ENCODE measurements at places on chromosomes 5 and 9. TPM values are rescaled to one million over a fixed set of nuclear protein-coding genes. Genes with fewer than 3 reads are reported as not detected.

Gene OGN
- 0.35 TPM for total RNA-seq

DNA sequence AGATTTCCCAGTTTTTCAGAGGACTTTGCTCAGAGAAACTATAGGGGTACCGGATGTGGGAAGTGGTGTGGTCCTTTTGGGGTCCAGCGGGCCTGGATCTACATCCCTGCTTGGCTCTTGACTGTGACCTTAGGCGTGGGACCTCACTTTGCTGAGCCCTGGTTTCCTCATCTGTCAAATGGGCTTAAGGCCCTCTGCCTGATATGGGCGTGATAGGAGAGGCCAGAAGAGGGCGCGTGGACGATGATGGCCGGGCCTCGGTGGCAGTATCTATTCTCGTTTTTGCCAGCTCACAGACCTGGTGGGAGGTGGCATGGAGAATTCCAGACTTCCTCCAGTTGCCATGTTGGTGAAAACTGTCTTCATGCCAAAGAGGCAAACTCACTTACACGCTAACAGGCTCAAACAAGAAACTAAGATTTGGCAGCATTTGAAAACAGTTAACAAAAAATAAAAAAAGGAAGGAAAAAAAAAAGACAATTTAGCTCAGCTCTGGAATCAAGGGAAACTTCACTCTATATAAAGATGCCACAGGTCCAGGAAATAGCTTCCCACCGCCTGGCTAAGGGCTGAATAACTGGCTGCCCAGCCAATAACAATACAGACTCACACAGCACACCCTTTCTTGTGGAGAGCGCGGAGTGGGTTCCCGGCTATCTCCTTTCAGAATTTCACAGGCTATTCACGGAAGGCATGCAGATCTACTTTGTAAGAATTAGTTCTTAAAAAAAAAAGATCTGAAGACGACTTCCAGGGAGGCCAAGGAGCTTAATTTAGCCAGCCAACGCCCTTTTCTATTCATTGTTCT is 1.7 kb downstream of the SH3PXD2B start:
- no peaks in the 10 kb centered on the region for H3K4me1 ChIP-seq
- no peak for DNase-seq
- H3K4me3 ChIP-seq, result peak overlapping the region; percentile 81
- no peaks in the 10 kb centered on the region for H3K36me3 ChIP-seq
- no peak overlapping the region for H3K27ac ChIP-seq

Gene MARVELD2
- total RNA-seq, result 25.2 TPM

GRCh38 chr5:56840597-56840996 is 25.2 kb downstream of the MAP3K1 start:
- DNase-seq, result no peak
- H3K4me1 ChIP-seq, result no peaks in the 10 kb centered on the region
- H3K36me3 ChIP-seq, result no peaks in the 10 kb centered on the region
- no peaks in the 10 kb centered on the region for H3K27me3 ChIP-seq

GRCh38 chr9:114031948-114032840 is 45.9 kb downstream of the AMBP start:
- no peak for DNase-seq
- no peak overlapping the region for H3K4me3 ChIP-seq
- no peaks in the 10 kb centered on the region for H3K4me1 ChIP-seq
- no peak overlapping the region for H3K27ac ChIP-seq
- H3K36me3 ChIP-seq, result no peaks in the 10 kb centered on the region

DNA sequence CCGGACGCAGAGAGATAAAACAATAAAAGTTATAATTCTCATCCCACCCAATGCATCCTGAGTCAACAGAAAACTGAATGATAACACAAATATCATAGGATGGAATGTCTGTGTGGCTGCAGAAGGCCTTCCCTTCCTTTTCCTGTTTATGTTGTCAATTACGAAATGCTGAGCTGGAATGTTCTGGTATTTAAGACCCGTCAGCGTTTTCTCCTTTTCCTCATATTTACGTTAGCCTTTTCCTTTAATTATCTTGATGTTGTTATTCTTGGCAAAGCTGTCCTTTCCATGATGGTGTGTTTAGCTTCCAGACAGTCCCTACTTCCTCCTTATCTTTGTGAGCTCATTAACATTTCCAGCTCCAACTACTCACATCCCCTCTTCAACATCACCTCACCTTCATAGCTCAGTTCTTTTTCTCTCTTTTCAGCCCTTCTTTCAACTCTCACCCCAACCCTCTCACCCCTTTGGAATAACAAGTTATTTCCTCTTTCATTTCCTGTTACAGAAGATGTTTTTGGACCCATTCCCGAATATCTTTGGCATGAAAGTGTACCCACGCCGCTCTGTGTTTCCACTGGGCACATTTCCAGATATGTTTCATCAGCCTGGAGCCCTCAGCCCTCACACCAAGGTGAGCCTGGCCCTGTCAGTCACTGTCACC is 221.6 kb downstream of the NR2F1-AS1 start:
- peak overlapping the region; percentile 32 for H3K27ac ChIP-seq
- no peaks in the 10 kb centered on the region for H3K4me1 ChIP-seq
- no peak for DNase-seq
- no peaks in the 10 kb centered on the region for H3K36me3 ChIP-seq
- no peaks in the 10 kb centered on the region for H3K27me3 ChIP-seq

Gene PCDHAC1
- 0.86 TPM for total RNA-seq

Gene PLPP7
- 0.37 TPM for total RNA-seq

Gene JAKMIP2
- 0.56 TPM for total RNA-seq

DNA sequence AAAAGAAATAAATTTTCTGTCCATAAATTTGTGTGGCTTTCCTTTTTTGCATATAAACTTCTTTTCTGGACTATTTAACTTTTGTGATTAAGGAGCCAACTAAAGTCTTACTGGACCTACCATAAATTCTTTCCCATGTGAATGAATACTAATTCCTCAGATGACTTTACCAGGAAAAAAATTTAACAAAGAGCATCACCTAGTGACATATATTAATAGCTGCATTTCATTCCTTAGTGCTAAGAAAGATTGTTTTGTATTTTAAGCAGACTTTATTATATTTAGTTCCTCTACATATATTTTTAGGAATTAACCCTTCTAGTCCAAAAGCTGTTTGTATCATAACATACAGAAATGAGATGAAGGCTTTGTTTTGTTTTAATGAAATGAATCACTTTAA is 64.4 kb downstream of the C9orf85 start:
- no peak overlapping the region for H3K27ac ChIP-seq
- no peak overlapping the region for H3K4me3 ChIP-seq
- no peaks in the 10 kb centered on the region for H3K27me3 ChIP-seq
- no peak for DNase-seq

DNA sequence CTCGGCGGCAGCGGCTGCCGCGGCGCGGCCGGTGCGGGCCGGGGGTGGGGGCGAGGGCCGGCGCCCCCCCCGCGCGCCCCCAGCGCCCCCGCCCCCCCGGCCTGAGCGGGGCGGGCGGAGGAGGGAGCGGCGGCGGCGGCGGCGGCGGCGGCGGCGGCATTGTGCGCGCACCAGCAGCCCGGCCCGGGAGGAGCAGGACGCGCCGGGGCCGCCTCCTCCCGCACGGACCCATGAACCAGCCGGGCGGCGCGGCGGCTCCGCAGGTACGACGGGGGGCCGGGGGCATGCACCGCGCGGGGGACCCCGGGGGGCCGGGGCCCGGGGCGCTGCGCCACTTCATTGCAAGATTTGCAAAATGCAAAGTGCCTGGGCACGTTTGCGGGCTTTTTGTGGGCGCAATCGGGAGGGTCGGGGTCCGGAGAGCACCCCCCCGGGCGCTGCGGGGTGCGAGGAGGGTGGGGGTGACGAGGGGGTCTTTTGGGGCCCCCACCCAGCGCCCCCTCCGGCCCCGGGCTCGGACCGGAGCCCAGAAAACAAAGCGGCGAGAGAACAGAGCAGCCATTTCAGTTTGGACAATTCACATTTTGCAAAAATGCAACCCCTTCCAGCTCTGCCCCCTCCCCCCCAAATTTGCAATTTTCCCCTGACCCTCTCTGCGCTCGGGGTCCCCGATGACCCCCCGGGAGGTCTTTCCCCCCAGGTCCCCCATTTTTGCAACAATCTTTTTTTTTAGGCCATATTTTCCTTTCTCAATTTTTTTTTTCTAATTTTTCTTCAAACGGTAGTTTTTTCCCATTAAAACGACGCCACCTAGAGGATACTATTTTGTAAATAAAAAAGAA is at the start of gene ZNF618:
Gene ZNF618, plus strand, starts transcription at position 159 of the 842 bp plus-strand sequence. Its CDS starts 72 bp downstream, at position 231.
- no peaks in the 10 kb centered on the region for H3K36me3 ChIP-seq
- no peaks in the 10 kb centered on the region for H3K4me1 ChIP-seq
- H3K27ac ChIP-seq, result peak within 1 kb of the TSS; percentile 78
- H3K4me3 ChIP-seq, result peak within 1 kb of the TSS; percentile 90

- no peak overlapping the region for H3K27ac ChIP-seq
- H3K36me3 ChIP-seq, result no peaks in the 10 kb centered on the region
- H3K4me3 ChIP-seq, result no peak overlapping the region
- DNase-seq, result no peak
- H3K4me1 ChIP-seq, result no peaks in the 10 kb centered on the region
These were observed 66.5 kb upstream of the TLX3 start for GRCh38 chr5:171242521-171242920.

- H3K4me3 ChIP-seq, result no peak overlapping the region
- no peak for DNase-seq
- no peaks in the 10 kb centered on the region for H3K27me3 ChIP-seq
- no peaks in the 10 kb centered on the region for H3K36me3 ChIP-seq
These were observed 64.5 kb downstream of the RCL1 start for GRCh38 chr9:4857163-4857810.

GRCh38 chr5:75681125-75681830 is 36.0 kb downstream of the POC5 start:
- peaks cover 2% of the 10 kb centered on the region for H3K36me3 ChIP-seq
- H3K27me3 ChIP-seq, result no peaks in the 10 kb centered on the region
- no peaks in the 10 kb centered on the region for H3K4me1 ChIP-seq
- no peak overlapping the region for H3K27ac ChIP-seq
- H3K4me3 ChIP-seq, result no peak overlapping the region
- no peak for DNase-seq

Gene APBA1
- 6.6 TPM for total RNA-seq

GRCh38 chr9:127652733-127653132 is 40.7 kb downstream of the STXBP1 start:
- H3K4me1 ChIP-seq, result no peaks in the 10 kb centered on the region
- no peaks in the 10 kb centered on the region for H3K36me3 ChIP-seq
- no peaks in the 10 kb centered on the region for H3K27me3 ChIP-seq
- no peak for DNase-seq

Gene SPINK6
- not detected for total RNA-seq

- H3K36me3 ChIP-seq, result no peaks in the 10 kb centered on the region
- DNase-seq, result no peak
- H3K4me1 ChIP-seq, result no peaks in the 10 kb centered on the region
These were observed 187.8 kb downstream of the MEF2C start for GRCh38 chr5:88695232-88695631.

- no peaks in the 10 kb centered on the region for H3K4me1 ChIP-seq
- DNase-seq, result no peak
- no peak overlapping the region for H3K4me3 ChIP-seq
- no peaks in the 10 kb centered on the region for H3K27me3 ChIP-seq
- no peak overlapping the region for H3K27ac ChIP-seq
These were observed 33.2 kb downstream of the ADAMTSL1 start for GRCh38 chr9:18507151-18507550.
